ENCODE measurements at places on chromosomes 11 and 22.

DNA sequence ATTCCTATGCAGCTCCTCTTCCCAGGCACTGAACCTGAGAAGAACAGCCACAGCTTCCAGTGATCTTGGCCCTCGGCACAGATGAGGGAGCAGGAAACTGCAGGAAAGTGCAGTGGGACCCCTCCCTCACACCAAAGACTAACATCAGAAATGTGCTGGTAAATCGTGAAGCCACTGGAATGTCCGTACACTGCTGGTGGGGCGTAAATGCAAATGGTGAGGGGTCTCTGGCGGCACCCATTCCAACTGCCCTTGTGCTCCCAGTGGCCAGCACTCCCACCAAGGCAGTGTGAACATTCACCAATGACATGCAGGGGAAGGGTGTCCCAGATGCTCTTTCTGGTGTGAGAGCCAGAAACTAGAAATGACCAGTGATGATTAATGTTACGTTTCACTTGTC lies 574.0 kb downstream of the BRD1 start:
- DNase-seq: no peak

DNA sequence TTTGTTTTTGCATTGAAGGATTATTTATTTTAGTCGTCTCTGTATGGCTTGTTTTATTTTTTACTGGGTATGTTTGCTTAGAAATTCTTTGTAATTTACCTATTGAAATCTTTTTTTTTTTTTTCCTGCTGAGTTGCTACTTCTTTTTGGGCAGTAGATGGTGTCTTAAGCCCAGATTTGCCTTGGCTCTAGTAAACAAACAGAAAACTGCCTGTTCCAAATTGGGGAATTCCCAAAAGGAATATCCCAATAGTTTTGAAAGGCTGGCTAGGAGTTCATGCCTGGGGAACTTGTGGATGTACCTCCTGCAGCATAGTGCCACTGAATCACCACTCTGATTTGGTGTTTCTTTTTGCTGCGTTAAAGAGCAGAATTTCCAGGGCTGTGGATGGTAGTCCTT lies 17.7 kb downstream of the PAMR1 start:
- no peak for DNase-seq

- DNase-seq: no peak
These were observed 73.5 kb upstream of the WNT7B start for GRCh38 chr22:46050451-46050845.

- DNase-seq: no peak
These were observed 13.2 kb upstream of the OR4C12 start for GRCh38 chr11:49995565-49995964.

GRCh38 chr11:83540728-83541127 lies 254.6 kb upstream of the CCDC90B start:
- DNase-seq: no peak

GRCh38 chr11:21615955-21616371 lies 576.9 kb upstream of the ANO5 start:
- DNase-seq: peak; percentile 19

DNA sequence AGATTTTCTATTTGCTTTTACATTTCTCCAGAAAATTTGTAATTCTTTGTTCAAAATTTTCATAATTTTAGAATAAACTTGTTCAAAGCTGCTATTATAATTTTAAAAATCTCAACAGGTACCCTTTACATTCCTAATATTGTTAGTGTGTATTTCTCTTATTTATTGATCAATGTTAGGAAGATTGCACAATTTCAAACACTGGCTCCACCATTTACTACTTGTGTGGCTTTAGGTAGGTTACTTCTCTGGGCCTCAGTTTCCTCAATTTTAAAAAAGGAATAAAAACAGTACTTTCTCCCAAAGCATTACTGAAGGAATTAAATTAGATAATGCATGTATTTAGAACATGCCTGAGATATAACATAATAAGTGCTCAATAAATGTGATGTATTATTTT lies 180.2 kb downstream of the SBF2 start:
- no peak for DNase-seq
